ENCODE measurements at places on chromosomes 11 and 22. TPM values are rescaled to one million over a fixed set of nuclear protein-coding genes. Genes with fewer than 3 reads are reported as not detected.

The OR2AT4 gene
- not detected for total RNA-seq

The SCT gene
- not detected for total RNA-seq

The DYNC2H1 gene
- total RNA-seq = 16.8 TPM

The PLCB3 gene
- 66.4 TPM for total RNA-seq

The SNX32 gene
- 0.11 TPM for total RNA-seq

The TIMP3 gene
- 35.1 TPM for total RNA-seq

The ASPHD2 gene
- 9.5 TPM for total RNA-seq

The GAL3ST1 gene
- total RNA-seq = not detected

- DNase-seq = no peak
Observed at GRCh38 chr11:61149624-61150615, 11.3 kb downstream of the VPS37C start.

DNA sequence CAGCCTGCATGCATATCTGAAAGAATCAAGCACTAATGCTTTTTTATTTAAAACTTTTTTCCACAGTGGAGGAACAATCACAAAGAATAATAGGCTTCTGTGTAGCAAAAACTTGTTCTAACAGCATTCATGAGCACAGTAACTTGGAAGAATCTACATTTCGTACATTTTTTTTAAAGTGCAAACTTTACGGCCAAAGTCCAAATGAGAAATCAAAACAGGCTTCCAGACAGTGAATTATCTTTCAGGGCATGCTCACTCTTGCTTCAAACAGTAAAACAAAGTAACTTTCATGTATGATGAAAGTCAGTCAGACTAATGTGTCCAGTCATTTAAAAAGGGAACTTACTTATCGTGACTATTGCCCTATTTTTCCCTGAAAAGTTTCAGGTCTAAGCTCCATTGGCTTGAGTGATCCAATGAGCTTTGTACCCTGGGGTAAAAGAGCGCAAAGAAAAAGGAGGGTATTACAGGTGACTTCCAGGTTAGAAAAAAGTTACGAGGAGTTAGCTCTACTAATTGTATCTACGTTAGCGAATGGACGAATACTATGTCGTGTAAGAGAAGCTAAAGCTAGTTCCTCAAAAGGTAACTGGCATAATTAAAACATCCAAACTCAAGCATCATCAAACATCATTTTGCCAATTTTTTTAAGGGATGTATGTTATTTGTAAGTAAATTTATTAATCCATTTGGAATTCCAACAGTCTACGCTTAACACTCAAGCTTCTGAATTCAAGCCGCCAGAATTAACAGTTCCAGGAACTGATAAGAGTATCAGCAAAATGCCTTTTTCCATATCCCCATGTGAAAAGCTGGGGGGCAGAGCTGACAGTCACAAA, 1.7 kb downstream of the PICALM start:
- no peak for DNase-seq

GRCh38 chr11:19659529-19659928, 53.1 kb upstream of the NAV2 start:
- DNase-seq = no peak

DNA sequence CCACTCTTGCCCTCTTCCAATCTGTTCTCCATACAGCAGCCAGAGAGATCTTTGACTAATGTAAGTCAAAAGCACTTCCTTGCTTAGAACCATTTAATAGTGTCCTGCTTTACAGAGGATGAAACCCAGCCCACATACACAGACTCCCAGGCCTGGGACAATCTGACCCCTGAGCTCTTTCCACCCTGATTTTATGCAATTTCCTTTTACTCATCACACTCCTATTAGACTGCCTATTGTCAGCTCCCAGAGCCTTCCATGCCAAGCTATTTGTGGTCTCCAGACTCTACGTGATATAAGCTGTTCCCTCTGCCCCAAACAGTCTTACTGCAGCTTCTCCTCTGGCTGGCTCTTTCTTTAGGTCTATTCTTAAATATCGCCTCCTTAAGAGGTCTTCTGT, 28.1 kb downstream of the ME3 start:
- DNase-seq = no peak

DNA sequence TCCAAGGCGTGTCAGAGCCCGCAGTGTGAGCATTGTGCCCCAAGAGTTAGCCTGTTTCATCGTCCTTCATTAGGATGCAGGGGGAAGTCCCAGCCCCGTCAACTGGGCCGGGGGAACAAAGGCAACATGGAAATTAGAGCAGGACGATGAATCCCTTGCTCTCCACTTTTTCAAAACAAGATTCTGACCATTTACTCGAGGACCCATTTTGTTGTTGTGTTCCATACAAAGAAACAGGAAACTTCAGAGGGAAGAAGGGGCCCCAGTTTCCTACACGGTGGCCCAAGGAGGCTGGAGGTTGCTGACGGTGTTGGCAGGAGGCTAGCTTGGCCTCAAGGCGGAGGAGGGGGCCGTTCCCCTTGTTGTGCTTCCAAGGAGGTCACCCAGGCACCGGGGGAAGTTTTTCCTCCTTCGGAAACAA, 44.0 kb upstream of the SLC1A2 start:
- DNase-seq = no peak

- no peak for DNase-seq
Observed at GRCh38 chr11:40062616-40063015, 1396.8 kb downstream of the LRRC4C start.

- peak; percentile 79 for DNase-seq
Observed at GRCh38 chr22:36439481-36440271, 41.8 kb downstream of the TXN2 start.

- DNase-seq = no peak
Observed at GRCh38 chr11:13135385-13136271, 126.5 kb downstream of the RASSF10 start.

GRCh38 chr11:30435488-30435887, 112.6 kb downstream of the ARL14EP start:
- DNase-seq = no peak

- peak; percentile 66 for DNase-seq
Observed at GRCh38 chr11:91947215-91947820, 277.3 kb upstream of the FAT3 start.

DNA sequence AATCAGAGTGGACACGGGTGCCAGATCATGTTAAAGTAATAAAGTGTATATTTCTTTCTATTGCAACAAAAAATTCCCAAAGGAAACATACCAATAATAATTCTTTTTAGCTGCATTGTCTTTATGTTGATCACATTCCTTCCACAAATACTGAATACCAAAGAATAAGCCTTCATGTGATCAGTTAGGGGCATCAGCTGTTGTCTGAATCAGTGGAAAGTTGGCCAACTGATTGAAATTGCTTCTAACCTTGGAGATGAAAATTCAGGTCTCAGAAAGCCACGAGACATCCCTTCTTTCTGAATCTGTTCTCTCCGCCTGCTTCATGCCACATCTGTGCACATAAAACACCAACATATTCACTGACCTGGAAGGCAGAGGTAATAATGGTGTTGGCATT, 785.2 kb downstream of the KCNA4 start:
- no peak for DNase-seq

GRCh38 chr11:2883979-2884815, 1.4 kb downstream of the CDKN1C start:
- no peak for DNase-seq

DNA sequence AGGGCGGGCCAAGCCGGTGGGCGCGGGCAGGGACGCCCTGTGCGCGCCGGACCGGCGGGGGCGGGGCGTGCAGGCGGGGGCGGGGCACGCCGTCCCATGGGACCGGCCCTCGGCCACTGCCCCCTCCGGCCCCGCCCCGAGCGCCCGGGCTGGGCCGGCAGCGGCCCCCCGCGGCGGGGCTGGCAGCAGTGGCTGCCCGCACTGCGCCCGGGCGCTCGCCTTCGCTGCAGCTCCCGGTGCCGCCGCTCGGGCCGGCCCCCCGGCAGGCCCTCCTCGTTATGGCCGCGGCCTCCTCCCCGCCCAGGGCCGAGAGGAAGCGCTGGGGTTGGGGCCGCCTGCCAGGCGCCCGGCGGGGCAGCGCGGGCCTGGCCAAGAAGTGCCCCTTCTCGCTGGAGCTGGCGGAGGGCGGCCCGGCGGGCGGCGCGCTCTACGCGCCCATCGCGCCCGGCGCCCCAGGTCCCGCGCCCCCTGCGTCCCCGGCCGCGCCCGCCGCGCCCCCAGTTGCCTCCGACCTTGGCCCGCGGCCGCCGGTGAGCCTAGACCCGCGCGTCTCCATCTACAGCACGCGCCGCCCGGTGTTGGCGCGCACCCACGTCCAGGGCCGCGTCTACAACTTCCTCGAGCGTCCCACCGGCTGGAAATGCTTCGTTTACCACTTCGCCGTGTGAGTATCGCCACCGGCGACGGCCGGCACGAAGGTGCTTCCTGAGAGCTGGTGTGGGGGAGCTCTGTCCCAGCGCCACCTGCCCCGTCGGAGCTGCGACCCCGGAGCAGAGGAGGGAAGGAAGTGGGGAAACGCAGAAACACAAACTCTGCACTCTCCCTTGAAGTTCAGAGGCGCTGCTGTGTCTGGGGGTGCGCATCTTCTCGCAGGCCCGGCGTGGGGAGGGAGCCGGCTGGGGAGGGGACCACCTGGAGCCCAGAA, at the start of gene KCNQ1:
Gene KCNQ1 (plus strand): TSS at position 188 of the 925 bp plus-strand sequence. CDS start 91 bp downstream, at position 279.
- no peak for DNase-seq

DNA sequence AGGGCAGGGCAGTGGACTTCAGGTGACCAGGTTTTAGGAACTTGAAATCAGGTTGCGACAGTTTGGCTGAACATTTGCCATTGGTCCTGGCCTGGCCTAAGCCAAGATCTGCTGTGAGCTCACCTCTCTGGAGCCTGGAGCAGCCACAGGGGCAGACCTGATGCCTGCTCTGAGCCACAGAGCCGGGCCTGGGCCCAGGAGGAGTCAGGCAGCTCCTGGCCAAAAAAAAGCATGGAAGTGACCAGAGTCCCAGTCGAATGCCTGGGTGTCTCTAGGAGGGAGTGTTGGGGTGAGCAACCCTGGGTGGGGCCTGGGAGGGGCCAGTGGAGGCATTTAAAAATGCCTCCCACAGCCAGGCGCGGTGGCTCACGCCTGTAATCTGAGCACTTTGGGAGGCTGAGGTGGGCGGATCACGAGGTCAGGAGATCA, 6.0 kb upstream of the OMP start:
- no peak for DNase-seq

DNA sequence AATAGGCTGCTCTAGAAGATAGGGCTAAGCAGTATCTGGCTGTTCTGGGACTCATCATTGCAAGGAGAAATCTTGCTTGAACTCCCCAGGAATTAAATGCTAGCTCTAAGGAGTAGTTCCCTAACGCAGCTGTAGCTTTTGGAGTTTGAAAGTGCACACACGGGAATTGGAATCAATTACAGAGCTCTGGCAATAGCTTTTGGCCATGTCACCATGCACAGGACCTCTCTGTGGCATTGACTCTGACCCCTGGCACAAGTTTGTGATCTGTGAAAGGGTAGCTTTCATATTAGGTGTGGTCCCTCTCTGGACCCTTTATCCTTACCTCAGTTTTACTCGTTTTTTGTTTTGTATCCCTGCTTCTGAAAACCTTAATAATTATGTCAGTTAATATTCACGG, 121.6 kb downstream of the FAT3 start:
- DNase-seq = no peak

DNA sequence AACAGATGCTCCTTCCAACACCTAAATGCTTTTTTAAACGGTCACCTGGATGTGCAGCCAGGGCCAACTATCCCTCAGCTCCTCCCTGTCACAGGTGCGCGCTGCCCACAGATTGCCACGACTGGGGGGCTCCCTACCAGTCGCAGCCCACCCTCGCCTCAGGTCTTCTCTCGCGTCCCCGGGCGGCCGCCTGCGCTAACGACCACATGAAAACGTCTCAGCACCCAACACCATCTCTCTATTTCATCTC, 469 bp downstream of the ZBED5 start:
- no peak for DNase-seq

DNA sequence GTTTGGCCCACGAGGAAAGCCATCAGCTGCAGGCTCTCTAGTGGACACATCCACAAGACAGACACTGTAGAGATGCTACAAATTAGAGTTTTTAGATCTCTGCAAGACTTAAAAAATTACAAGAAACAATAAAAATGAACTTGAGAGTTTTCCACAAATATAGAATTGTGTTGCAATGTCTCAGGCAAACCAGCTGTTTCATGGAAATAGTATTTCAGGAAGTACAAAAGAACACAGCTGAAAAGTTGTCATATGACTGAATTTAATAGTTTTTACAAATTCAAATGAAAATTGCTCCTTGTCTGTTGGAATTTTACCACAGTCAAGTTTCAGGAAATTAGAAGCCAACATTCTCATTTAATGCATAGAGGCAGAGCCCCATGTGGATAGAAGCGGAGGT, 184.5 kb upstream of the PITPNB start:
- no peak for DNase-seq

DNA sequence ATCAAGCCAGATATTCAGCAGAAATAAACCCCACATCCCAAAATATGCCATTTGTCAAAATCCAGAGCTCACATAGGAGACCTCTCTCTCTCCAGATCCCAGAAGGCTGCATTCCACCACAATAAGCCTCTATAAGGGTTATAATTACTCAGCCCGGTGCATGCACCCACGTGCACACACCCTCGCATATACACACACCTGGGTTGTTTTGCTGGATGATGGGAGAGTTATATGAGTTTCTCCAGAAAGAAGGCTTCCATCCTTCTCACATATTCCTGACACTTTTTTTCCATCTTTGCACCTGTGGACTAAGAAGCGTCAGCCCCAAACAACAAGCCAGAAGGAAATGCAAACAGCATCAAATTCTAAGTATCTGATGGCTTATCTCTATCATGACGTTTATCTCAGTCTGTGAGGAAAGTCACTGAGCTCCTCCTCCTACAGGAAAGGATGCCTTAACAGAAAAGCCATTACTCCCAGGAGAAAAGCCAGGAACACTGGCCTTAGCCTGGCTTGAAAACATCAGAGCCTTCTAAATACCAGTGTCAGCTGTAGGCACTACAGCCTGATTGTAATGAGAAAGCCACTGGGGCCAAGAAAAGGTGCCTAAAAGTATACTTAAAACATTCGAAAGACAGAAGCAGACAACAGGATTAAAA, 253.2 kb downstream of the LARGE1 start:
- no peak for DNase-seq

DNA sequence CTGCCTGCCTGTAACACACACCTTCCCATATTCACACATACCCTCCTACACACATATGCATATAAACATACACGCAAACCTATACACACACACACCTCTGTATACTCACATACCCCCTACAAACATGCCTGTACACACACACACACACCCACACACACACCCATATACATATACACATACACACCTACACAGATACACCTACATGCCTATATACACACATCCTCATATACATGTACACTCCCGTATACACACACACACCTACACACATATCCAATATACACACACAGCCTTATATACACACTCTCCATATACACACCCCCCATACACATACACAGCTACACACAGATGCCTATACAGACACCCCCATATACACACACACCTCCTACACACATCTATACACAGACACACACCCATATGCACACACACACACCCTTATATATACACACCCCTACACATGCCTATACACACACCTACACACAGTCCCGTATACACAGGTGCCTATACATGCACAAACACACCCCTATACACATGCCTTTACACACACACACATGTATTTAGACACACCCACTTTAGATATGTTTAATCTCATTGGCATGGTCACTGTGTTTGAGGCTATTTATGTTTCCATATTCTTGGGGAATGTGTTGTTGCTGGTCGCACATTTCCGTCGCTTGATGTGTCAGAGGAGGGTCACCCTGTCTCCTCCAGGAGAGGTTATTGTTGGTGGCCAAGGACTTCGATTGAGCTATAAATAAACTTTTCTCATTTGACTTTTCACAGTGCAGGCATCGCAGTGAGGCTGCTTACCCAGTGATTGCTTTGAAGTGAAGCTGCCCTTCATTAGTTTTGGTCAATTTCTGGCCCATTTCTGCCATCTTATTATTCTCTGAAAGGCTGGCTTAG, 243.3 kb downstream of the TBC1D22A start:
- DNase-seq = no peak

- DNase-seq = no peak
Observed at GRCh38 chr11:78219493-78220217, 30.9 kb downstream of the USP35 start.
